ENCODE measurements at places on chromosomes 5 and 9.

DNA sequence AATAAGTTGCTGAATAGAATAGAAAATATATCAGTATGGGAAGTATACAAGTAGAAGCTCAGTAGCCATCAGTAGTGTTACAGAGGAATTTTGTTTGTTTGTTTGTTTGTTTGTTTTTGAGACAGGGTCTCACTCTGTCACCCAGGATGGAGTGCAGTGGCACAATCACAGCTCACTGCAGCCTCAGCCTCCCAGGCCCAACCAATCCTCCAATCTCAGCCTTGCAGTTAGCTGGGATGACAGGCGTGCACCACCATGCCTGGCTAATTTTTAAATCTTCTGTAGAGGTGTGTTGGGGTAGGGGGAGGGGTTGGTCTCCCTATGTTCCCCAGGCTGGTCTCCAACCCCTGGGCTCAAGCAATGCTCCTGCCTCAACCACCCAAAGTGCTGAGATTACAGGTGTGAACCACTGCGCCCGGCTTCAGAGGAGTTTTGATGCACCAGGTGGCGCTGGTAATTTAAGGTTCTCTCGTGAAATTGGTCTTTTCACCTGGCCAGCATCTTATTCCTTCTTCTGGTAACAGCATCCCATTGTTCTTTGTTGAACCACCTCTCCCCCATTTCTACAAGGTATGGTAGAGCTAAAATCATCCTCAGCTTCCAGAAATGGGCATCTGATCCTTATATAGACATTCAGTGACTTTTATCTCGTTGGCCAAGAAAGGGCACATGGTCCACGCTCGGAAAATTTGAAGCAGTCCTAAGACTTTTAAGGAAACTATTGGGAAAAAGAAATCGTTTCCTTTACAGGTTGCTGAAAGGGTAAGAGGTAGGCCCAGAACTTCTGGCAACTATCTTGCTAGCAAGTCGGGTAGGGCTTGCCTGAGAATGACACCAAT, 157.1 kb downstream of the ARRDC3 start:
- no peak for DNase-seq

- no peak for DNase-seq
These were observed 1.6 kb upstream of the GADD45G start for GRCh38 chr9:89602978-89603766.

DNA sequence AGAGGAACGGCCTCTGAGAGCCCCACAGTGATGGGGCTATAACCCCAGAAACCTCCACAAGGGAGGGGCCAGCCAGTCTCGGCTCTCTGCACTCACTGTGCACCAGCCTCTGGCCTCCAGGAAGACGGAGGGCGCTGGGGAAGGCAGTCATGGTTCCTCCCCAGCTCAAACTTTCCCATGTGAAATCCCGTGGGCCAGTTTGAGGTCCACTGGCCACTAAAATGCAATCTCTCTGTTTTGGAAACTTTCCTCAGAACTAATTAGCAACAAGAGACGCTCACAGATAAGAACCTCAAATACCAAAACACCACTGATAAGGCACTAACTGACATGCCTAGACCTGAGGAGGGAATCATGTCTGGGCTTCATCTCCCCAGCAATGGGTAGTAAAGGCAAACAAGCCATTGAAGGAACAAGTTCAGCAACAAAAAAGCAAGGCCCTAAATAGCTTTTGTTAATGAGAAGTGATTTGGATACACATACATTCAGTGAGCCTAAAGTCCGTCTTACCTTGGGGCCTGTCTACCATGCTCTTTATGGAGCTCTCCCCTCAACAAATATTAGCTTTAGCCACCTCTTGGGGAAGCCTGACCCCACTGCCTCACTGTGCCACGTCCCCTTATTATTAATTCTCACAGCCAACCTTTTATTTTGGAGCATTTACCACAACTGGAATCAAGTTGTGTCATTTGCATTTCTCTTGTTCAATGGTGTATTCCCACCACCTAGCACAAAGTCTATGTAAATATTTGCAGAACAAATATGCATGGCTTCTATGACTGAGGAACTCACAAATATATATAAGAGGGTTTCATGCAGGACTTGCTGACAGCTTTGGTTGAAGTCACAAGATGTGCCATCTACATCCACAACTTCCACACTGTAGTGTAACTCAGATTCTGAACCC, 56.1 kb upstream of the GLRX start:
- DNase-seq = no peak

- no peak for DNase-seq
These were observed 1.0 kb downstream of the TLE4 start for GRCh38 chr9:79572608-79573411.

DNA sequence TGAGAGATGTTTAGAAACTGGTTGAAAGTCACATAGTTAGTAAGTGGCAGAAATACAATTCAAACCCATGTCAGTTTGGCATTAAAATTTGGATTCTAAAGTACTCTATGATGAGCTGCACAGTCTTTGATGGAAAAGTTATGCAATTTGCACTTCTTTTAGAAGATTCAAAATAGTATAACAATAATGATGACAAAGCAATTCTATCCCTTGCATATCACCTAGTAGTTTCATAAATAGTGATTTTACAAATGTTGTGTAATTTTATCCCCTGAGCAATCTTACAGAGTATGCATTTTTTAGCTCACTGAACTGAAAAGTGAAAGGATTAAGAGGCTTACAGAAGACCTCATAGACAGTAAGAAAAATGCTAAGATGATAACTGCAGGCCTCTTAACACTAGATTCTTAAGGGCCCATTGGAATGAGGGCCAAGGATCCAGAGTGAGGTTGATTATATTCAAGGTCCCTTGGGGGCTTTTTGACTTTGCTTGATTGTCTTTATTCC, 3.7 kb downstream of the C5orf46 start:
- DNase-seq = no peak

GRCh38 chr5:69238760-69239251, 4.1 kb downstream of the CDK7 start:
- peak; percentile 46 for DNase-seq

DNA sequence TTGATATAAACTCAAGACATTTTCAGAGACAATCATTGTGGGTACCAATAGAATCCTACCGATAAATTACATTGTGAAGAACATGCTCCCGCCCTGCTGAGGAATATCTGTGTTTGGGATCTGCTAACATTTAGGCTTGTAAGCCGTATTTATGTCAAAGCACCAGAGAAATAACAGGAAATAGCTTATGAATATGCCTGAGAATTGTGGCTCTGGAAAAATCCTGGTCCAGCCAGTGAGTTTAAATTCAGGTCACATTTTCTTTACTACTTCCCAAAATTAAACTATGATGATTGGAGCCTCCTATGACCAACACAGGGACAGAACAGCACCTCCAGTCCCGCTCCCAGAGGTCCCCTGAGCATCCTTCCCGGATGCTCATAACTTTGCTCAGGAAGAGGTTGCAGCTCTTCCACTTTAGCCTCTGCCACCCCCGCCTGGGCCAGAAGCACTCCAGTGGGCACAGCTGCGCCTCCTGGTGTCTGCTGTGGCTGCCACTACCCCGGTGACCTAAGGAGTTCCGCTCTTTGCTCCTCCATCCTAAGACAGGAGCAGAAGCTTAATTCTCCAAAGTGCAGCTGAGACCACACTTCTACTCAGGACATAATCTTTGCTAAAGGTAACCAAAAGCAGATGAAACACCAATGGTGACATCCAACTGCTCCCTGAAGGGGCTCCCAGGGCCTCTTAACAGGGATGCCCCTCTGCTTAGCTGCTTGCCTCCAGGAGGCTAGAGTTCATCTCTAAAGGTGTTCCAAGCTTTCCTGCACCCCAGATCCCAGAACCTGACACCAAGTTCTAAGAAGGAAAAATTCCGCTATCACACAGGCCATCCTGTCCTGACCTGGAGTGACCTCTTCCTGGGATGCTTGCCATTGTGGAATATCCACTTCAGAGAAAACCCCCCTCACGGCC, 58.8 kb downstream of the SLC1A1 start:
- no peak for DNase-seq

DNA sequence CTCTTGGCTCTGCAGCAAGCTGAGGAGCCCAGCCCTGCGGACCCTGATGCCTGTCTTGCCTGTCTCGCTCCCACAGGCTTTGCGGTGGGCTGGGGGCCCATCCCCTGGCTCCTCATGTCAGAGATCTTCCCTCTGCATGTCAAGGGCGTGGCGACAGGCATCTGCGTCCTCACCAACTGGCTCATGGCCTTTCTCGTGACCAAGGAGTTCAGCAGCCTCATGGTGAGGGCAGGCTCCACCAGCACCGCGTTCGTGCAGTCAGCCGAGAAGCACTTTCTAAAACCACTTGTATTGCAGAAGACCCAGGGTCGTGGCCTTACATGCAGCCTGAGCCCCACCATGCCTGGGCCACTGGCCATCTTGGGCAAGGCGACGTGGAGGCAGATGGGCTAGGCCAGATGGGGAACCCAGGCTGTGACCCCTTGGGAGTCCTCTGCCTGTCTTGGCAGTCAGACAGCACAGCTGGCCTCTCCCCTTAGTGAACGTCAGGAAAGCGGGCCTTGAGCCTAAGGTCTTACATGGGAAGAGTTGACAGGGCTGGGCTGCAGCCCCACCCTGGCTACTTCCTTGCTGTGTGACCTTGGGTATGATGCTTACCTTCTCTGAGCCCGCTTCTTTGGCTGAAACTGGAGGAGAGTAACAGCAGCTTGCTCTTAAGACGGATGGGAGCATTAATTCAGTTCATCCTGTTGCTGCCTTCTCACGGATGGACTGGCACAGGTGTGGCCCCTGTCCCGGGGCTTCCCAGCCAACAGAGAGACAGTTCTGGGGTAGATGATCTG, 8.6 kb downstream of the SLC2A8 start:
- no peak for DNase-seq

GRCh38 chr9:13534006-13534405, 254.5 kb upstream of the MPDZ start:
- DNase-seq = no peak

DNA sequence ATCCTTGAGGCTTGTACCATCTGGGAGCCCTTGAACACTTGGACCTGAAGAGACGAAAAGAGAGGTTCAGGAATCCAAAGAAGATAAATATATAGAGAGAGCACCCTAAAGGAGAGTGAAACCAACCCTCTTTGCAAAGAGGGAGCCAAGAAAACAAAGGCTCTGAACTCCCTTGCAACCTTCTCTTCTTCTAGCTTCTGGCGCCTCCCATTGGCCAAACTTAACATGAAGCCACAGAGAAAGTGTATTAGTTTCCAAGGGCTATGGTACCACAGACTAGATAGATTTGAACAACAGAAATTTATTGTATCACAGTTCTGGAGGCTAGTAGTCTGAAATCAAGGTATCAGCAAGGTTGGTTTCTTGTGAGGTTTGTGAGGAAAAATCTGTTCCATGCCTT, 175.1 kb downstream of the HCN1 start:
- DNase-seq = no peak
